Stimulated activated CD8-positive, alpha-beta memory T cell treated with anti-CD3 and anti-CD28 coated beads, Interleukin-2, amount 100 ng/mL, for 1 hour (primary cell): ENCODE measurements at places on chromosomes 16 and 17.

GRCh38 chr17:12927541-12928425 lies 90.0 kb downstream of the ELAC2 start:
- DNase-seq: no peak

DNA sequence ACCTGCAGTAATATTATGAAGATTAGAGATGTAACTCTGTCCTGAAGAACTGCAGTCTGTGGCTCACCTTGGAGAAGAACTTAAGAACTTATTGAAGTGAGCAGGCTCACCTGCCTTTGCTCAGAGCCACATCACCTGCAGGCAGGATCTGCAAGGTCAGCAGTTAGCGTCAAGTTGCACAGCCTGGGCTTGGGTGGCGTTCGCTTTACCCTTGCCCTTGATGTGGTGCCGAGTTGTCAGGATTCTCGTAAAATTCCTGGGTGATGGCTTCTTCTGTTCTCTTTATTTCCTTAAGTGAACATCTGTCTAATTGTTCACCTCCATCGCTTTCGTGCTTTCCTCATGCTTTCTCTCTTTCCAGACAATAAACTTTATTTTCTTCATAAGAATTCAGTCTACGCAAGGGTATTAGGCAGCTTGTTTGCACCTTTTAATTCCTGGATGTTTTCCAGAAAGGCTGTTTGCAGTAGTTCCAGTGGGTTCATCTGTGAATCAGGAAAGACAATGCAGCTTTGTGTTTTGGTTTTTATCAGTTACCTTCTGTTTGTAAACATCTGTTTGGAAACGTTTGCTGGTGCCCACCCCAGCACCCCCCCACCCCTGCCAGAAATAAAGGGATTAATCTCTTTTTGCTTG lies 254.3 kb downstream of the WWOX start:
- no peak for DNase-seq

GRCh38 chr16:19555186-19555937 lies at the start of gene VPS35L:
TSS of gene VPS35L (plus strand) at chr16:19555703. CDS start at chr16:19555730, 27 bp downstream.
- peak; percentile 92 for DNase-seq

- no peak for DNase-seq
These were observed 6.1 kb downstream of the GAST start for GRCh38 chr17:41718287-41718645.

- no peak for DNase-seq
These were observed 16.4 kb downstream of the SAP30BP start for GRCh38 chr17:75683583-75683982.
